T-cell (primary cell): ENCODE measurements at places on chromosomes 4 and X. TPM values are rescaled to one million over a fixed set of nuclear protein-coding genes. Genes with fewer than 3 reads are reported as not detected.

DNA sequence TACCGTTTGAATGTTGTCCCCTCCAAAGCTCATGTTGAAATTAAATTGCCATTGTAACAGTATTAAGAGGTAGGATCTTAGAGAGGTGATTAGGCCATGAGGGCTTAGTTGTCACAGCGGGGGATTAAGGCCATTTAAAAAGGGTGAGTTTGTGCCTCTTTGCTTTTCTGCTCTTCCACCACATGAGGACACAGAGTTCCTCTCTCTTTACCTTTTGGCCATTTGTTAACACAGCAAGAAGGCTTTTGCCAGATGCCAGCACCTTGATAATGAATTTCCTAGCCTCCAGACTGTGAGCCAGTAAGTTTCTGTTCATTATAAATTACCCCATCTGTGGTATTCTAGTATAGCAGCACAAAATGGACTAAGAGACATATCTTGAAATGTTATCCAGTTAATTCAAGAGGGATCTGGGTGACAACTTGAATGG, 7.8 kb upstream of the HERC3 start:
- no peak overlapping the region for H3K4me3 ChIP-seq
- no peaks in the 10 kb centered on the region for H3K36me3 ChIP-seq
- no peak overlapping the region for H3K27ac ChIP-seq
- DNase-seq: no peak
- no peaks in the 10 kb centered on the region for H3K4me1 ChIP-seq

DNA sequence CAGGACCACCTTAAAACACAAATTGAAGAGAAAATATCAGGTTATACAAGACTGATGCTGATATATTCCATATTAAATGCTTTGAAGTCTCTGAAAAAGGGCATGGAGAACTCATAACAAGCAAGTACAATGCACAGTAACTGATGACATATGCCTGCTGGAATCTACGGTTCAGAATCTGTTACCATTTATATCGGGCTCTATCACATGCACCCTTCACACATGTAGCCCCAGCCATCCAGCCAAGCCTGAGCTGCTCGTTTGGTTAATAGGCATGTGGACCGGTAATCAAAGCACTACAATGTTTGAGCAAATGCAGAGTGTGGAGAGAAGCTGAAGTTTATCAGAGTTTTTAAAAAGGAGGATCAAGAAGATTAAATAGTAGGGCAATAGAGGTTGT, 11.8 kb downstream of the COMMD8 start:
- H3K27me3 ChIP-seq: no peaks in the 10 kb centered on the region
- H3K27ac ChIP-seq: no peak overlapping the region
- H3K36me3 ChIP-seq: peaks cover 41% of the 10 kb centered on the region
- no peaks in the 10 kb centered on the region for H3K4me1 ChIP-seq
- H3K4me3 ChIP-seq: no peak overlapping the region

DNA sequence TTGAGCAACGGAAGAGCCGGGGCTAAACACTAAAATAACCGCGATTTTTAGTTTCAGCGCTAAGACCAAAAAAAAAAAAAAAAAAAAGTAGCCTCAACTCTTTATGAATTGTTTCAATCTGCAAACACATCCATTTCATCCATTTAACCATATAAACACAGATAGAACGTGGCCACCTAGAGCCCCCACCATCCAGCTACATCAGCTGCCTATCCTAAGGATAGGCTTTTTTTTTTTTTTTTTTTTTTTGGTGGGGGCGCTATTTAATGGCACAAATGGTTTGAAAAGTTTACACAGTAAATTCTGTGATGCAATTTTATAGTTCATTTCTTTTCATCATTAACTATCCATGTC, 492 bp upstream of the HDAC8 start:
- no peak overlapping the region for H3K27ac ChIP-seq
- no peaks in the 10 kb centered on the region for H3K27me3 ChIP-seq
- no peak for DNase-seq
- no peaks in the 10 kb centered on the region for H3K4me1 ChIP-seq
- H3K36me3 ChIP-seq: peaks cover 3% of the 10 kb centered on the region
- H3K4me3 ChIP-seq: peak overlapping the region; percentile 66

Gene AFM
- total RNA-seq: not detected

Gene FOXR2
- not detected for total RNA-seq

Gene CXCL11
- not detected for total RNA-seq

DNA sequence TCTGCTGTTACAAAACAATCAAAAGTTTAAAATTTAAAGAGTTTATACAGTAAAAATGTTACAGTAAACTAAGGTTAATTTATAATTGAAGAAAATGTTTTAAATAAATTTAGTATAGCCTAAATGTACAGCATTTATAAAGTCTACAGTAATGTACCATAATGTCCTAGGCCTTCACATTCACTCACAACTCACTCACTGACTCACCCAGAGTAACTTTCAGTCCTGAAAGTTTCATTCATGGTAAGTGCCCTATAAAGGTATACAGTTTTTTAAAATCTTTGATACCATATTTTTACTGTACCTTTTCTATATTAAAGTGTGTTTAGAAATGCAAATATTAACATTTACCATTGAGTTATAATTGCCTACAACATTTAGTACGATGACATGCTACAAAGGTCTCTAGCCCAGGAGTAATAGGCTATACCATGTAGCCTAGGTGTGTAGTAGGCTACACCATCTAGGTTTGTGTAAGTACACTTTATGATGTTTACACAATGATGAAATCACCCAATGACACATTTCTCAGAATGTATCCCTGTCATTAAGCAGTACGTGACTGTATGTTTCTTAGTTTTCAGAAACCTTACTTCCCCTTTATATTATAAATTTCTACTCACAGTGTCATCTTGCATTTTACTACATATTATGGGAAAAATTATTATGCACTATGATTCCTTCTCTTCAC, 320.8 kb downstream of the ADAM29 start:
- DNase-seq: no peak
- H3K4me1 ChIP-seq: no peaks in the 10 kb centered on the region
- H3K36me3 ChIP-seq: no peaks in the 10 kb centered on the region
- no peak overlapping the region for H3K27ac ChIP-seq
- H3K4me3 ChIP-seq: no peak overlapping the region

- H3K27me3 ChIP-seq: no peaks in the 10 kb centered on the region
- DNase-seq: no peak
- no peaks in the 10 kb centered on the region for H3K36me3 ChIP-seq
- H3K4me1 ChIP-seq: no peaks in the 10 kb centered on the region
- no peak overlapping the region for H3K4me3 ChIP-seq
Observed at GRCh38 chr4:12146339-12146738, 717.6 kb upstream of the HS3ST1 start.

DNA sequence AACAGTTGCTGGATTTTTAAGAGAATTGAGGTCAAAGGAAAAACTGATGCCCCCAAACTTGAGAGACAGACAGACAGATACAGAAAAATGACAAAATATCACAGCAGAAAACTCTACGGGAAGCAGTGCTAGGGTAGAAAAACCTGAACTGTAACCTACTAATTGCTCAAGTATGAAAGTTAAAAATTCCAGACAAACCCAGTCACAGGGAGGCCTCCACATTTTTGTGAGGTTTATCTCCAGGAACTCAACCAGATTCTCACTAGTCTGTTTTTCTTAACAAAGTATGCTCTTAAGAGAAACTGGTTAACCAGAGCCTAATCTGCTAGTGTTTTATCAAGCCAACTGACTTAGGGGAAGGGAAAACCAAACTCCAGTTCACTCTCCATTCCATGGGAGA, 19.9 kb upstream of the PPP3CA start:
- H3K27me3 ChIP-seq: no peaks in the 10 kb centered on the region
- no peak overlapping the region for H3K27ac ChIP-seq
- no peak overlapping the region for H3K4me3 ChIP-seq

- no peaks in the 10 kb centered on the region for H3K36me3 ChIP-seq
- no peak overlapping the region for H3K4me3 ChIP-seq
- no peak for DNase-seq
- H3K4me1 ChIP-seq: no peaks in the 10 kb centered on the region
Observed at GRCh38 chr4:104906276-104906675, 240.4 kb upstream of the TET2 start.

- no peaks in the 10 kb centered on the region for H3K4me1 ChIP-seq
- no peaks in the 10 kb centered on the region for H3K27me3 ChIP-seq
- H3K36me3 ChIP-seq: no peaks in the 10 kb centered on the region
- no peak overlapping the region for H3K4me3 ChIP-seq
- DNase-seq: no peak
Observed at GRCh38 chr4:149553959-149554520, 261.6 kb downstream of the IQCM start.

Gene SPOCK3
- total RNA-seq: not detected

GRCh38 chr4:38574559-38575333, 89.3 kb upstream of the KLF3 start:
- H3K27me3 ChIP-seq: no peaks in the 10 kb centered on the region
- no peak overlapping the region for H3K4me3 ChIP-seq
- no peak for DNase-seq
- H3K36me3 ChIP-seq: no peaks in the 10 kb centered on the region

GRCh38 chr4:117375101-117375500, 289.7 kb upstream of the TRAM1L1 start:
- no peaks in the 10 kb centered on the region for H3K36me3 ChIP-seq
- H3K4me3 ChIP-seq: no peak overlapping the region
- no peaks in the 10 kb centered on the region for H3K27me3 ChIP-seq
- no peak for DNase-seq
- H3K27ac ChIP-seq: no peak overlapping the region

Gene FAM53A
- total RNA-seq: 1.5 TPM

DNA sequence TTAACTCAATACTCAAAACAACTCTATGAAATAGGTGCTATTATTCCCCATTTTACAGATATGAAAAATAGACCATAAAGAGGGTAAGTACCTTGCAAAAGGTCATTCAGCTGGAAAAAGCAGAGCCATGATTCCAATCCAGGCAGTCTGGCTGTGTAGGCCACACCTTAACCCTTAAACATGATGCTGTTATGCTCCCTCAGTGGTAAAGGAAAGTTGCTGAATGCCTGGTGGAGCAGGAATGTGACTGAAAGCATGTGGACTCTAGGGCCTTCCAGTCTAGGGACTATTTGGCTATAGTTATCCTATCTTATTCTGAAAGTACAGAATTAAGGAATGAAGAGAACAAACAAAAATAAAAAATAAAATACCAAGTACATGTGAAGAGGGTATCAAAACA, 19.6 kb downstream of the RP2 start:
- H3K4me3 ChIP-seq: no peak overlapping the region
- H3K36me3 ChIP-seq: peaks cover 9% of the 10 kb centered on the region
- H3K27ac ChIP-seq: no peak overlapping the region

Gene EGFL6
- total RNA-seq: 0.09 TPM

Gene SPIN3
- 8.4 TPM for total RNA-seq

DNA sequence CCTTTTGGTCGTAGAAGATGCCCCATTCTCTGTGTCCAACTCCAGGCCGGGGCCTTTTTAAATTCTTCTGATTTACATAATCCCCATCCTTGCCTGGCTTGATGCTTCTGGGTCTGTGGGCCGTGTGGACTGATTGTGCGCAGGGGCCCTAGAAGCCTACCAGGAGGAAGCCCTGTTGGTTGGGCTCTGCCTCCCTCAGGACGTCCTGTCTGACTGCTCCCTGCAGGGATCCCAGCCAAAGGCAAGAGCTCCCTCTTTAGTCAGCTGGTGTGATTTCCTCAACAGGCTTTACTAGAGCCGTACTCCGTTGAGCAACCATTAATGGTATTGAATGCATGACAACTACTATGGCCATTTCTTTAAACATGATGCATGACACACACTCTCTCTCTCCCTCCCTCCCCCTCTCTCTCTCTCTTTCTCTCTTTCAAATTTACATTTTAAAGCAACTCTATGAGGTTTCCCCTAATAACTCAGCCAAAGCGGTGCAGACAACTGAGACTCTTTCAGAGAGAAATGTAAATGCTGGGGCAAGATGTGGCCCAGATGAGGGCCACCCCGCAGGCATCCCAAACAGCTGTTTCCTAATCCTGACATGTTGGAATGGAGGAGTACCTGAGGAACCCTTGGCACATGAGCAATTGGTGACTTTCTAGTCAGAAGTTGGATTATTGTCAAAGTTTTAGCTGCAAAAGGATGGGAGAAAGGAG, 117.3 kb downstream of the DRD5 start:
- no peak for DNase-seq
- no peak overlapping the region for H3K27ac ChIP-seq
- H3K4me1 ChIP-seq: no peaks in the 10 kb centered on the region
- H3K27me3 ChIP-seq: no peaks in the 10 kb centered on the region

Gene MTHFD2L
- 7.2 TPM for total RNA-seq

Gene ZAR1
- total RNA-seq: not detected

Gene FMR1NB
- total RNA-seq: not detected

Gene SPANXB1
- total RNA-seq: not detected

DNA sequence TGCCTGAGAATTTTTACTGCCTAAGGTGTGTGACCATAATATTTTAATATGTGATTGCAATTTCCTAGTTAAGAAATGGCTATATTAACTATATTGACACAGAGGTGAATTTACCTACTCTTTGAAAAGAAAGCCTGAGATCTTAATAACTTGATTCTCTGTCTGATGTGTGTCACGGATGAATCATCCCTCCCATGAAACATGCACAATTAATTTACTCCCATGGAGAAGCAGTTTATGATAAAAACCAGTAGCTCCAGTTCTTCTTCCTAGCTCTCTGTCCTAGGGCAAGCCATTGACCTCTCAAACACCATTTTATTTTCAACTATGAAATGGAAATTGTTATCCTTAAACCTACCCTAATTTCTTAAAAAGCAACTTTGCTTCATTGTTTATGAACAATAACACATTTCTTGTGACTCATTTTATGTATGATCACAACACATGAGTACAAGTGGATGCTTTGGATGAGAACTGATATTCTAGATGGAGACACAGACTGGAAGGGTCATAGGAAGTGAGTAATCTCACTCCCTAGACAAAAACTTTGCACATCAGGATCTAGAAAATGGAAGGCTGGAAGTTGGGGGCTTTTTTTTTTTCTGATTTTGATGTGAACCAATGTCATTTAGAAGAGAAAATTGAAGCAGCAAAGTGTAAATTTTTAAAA, 438.3 kb downstream of the GPAT3 start:
- H3K4me3 ChIP-seq: no peak overlapping the region
- H3K27ac ChIP-seq: no peak overlapping the region
- H3K4me1 ChIP-seq: no peaks in the 10 kb centered on the region
- no peaks in the 10 kb centered on the region for H3K27me3 ChIP-seq
- no peaks in the 10 kb centered on the region for H3K36me3 ChIP-seq
- no peak for DNase-seq

Gene LEF1
- total RNA-seq: 482 TPM
